CD4-positive, alpha-beta T cell treated with Interleukin-6 at 100 ng/mL for 8 hours (primary cell): ENCODE measurements at places on chromosomes 16 and 17.

GRCh38 chr16:11188801-11189740 is 66.9 kb downstream of the SOCS1 start:
- DNase-seq: no peak

GRCh38 chr17:78252111-78252634 is 20.7 kb downstream of the TMEM235 start:
- peak; percentile 92 for DNase-seq

- peak; percentile 82 for DNase-seq
These were observed 1.4 kb downstream of the PHF23 start for GRCh38 chr17:7237761-7238419.

DNA sequence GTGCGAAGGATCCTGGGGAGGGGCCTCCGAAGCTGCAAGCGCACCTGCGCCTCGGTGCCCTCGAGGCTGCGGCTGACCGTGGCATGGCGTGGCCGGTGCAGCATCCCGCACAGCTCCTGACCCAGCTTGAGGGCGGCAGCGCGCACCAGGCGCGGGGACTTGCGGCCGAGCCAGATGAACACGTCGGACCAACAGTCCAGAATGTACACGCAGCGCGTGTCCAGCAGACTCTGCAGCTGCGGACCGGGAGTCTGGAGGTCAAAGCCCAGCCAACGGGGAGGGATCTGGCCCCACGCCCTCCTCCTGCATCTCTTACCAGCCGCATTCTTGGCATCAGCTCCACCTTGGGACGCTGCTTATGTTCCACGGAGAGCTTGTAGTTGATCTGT is 10.9 kb downstream of the FLII start:
- no peak for DNase-seq

DNA sequence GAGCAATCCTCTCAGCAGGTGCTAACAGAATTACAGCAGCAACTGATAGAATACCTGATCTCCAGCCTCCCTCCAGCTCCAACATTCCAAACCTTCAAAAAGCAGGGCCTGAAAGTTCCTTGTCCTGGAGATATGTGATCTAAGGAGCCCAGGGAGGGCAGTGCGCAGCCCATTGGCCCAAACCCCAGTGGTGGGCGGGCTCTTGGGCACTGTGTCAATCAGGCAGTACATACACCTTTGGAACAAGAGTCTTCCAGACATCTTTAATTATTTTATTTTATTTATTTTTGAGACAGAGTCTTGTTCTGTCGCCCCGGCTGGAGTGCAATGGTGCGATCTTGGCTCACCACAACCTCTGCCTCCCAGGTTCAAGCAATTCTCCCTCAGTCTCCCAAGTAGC is 24.2 kb downstream of the SLC12A3 start:
- no peak for DNase-seq

- no peak for DNase-seq
These were observed 67.3 kb upstream of the PLCG2 start for GRCh38 chr16:81711657-81712319.

GRCh38 chr16:15960124-15960971 is 10.9 kb downstream of the ABCC1 start:
- no peak for DNase-seq

DNA sequence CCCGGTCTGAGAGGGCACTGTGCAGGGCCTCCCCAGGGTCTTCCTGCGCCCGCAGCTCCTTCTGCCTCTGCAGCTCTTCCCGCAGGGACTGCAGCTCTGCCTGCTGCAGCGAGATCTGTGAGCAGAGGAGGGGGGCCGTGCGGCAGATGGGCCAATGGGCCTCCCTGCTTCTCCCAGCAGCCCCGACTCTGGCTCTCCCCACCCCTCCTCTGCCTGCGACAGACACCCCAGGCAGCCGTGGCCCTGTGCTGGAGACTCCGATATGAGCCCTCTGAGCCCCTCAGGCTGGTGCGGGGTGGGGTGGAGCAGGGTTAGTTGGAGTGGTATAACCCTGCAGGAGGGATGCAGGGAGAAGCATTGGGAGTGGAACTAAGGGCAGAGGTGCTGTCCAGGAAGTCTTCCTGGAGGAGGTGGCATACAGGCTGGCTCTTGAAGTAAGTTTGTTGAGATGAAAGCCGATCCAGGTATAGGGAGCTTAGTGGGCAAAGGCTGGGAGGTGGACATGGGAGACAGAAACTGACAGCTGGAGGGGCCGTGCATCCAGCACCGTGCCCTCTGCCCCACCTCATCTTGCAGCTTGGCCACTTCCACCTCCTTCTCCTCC is 5.0 kb downstream of the THOC6 start:
- DNase-seq: no peak

GRCh38 chr17:82338858-82339633 is 5.5 kb upstream of the SECTM1 start:
- no peak for DNase-seq

GRCh38 chr16:72091217-72091616 is 2.2 kb downstream of the TXNL4B start:
- no peak for DNase-seq

GRCh38 chr17:67475161-67475937 is 98.3 kb downstream of the PITPNC1 start:
- peak; percentile 87 for DNase-seq

DNA sequence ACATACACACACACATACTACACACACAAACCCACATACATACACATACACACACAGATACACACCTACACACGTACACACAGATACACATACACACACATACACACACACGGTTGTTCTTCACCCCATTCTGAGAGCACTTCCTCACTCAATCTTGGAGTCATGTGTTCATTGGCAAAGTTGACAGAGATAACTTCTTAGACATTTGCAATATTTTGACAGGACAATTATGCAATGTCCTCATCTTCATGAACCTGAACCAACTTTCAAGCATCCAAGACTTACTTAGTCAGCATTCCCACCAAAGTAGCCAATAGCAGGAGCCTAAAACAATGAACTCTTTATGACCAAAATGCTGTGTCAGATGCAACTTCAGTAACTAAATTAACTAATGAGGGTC is 77.1 kb upstream of the DNAH17 start:
- DNase-seq: no peak

DNA sequence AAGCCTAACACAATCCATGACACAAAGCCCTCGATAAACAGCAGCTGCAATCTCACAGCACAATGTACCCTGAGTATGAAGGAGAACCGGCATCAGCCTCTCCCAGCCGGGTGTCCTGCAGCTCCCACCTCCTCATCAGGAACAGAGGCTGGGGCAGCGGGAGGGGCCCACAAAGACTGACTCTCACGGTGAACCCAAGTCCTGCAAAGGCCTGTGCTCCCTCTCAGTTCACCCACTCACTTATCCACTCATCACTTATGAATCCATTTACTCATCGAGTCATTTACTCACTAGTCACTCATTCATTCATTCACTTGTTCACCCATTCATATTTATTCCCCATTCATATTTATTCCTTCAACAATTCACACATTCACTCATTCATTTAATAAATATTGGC is 11.6 kb downstream of the ZNF423 start:
- no peak for DNase-seq

DNA sequence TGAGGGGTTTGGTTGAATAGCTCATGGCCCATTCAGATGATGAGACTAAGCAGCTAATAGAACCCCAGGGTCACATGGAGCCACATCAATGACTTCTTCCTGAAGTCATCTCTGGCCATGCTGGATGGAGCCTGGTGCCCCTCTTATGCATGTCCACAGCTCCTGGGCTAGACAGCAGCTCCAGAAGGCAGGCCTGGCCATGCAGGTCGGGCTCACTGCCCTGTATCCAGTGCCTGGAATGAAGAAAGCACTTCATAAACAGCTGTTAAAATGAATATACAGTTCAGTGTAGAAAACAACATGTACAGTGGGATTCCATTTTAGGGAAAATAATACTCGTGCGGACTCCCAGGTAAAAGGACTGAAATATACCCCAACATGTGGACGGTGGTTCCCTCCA is 73.9 kb downstream of the GNAO1 start:
- DNase-seq: no peak

- no peak for DNase-seq
These were observed 1057.1 kb downstream of the CDH8 start for GRCh38 chr16:60979119-60979518.

DNA sequence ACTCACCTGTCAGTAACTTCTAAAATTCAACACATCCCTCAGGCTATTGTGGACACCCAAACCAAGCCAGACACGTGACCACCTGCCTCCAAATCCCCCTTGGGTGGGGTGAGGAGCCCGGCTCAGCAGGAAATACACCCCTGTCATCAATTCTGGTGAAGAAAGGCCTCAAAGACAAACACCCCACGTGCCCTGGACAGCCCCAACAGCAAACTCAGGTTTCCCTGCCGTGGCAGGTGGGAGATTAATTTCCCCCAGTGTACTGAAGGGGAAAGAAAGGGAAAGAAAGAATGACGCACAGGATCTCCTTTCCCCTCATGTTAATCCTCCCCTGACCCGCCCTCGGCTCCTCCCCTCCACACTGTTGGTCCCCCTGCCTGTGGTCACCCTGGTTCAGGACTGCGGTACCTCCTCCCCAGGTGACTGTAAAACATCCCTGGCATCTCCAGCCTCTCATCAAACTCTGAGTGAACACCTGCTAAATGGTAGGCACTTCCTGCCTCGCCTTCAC is 98.3 kb downstream of the ZNF423 start:
- no peak for DNase-seq

DNA sequence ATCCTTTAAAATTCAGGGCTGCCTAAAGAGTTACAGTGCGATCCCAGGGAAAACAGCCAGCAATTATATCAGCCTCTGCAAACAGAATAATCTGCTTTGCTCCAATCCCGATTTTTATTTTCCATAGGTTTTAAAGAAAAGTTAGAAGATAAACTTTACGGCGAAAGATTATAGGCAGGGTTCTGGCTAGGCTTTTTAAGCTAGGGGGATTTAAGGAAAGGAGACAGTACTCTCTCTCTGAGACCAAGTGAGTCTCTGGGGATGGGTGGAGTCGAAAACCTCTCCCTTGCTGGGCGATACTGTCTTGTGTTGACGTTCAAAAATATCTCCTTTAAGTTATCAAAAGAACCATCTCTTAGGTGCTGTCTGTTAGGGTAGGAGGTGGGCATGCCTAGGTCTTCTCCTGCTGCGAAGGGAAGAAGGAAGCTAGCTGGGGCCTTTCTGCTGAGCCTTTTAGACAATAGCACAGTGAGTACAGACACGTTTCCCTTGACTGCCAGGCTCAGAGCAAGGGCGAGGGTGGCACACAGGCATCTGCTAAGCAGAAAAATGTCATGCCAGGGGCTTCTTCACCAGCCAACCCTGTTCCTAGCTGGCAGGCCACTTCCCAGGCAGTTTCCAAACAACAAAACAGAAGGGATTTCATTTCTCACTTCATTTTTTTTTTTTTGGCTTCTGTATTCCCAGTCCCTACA is 167.9 kb upstream of the MAF start:
- DNase-seq: no peak

GRCh38 chr16:67053767-67054334 is 24.9 kb downstream of the CBFB start:
- no peak for DNase-seq

DNA sequence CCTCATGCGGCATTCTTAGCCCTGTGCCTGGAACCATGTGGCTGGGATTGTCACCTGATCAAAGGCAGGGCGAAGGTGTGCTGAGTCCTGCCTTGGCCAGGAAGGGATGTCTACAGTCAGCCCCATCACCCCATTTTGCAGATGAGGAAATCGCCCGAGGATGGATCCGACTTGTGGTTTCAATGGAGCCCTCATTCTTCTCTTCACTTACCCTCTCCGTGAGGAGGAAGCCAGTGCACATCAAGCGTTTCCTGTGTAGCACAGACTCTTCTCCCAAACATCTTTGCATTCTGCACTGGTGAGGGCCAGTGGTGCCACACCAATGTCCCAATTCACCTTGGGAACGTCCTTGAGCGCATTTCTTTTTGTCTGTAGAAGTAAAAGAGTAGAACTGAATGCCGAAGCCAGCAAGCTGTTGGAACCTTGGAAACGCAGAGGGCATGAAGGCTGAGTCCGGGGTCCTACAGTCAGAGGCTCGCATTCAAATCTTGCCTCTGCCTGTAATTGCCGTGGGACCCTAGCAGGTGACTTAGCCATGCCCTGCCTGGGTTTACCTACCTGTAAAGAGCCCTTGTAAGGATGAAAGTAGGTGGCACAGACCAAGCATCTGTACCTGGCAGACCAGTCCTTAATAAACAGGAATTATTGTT is 85.4 kb downstream of the IRF8 start:
- no peak for DNase-seq

GRCh38 chr16:69194488-69194887 is 7.5 kb downstream of the SNTB2 start:
- no peak for DNase-seq

GRCh38 chr17:73420897-73421296 is 109.1 kb upstream of the CDC42EP4 start:
- no peak for DNase-seq

DNA sequence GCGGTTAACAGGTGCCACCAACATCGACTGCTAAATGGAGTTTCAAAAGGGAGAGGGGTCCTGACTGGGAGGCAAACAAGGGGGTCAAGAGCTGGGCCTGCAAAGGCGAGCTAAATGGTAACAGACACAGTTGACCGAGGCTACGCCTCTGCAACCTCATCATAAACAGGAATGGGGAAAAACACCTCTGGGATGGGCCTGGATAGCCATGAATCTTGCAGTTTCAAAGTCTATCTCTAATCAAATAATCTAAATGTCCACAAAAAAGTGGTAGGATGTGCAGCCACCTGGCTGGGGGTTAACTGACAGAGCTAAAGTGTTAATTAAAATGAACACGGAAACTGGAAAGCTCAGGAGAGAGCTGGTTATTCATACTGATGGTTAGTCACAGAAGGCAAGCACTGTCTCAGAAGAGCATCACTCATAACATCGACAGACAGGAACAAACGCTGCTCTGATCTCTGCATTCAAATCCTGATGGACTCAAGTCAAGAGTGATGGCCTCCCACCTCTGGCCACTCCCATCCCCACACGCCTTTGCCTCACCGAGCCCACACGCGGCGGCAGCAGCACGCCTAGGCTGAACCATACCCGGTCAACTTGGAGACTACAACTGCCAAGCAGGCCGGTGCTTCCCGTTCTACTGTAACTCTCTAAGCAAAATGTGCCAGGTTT is 56.3 kb downstream of the CREBBP start:
- DNase-seq: no peak

- DNase-seq: no peak
These were observed 61.5 kb downstream of the GNAO1 start for GRCh38 chr16:56252835-56253234.

DNA sequence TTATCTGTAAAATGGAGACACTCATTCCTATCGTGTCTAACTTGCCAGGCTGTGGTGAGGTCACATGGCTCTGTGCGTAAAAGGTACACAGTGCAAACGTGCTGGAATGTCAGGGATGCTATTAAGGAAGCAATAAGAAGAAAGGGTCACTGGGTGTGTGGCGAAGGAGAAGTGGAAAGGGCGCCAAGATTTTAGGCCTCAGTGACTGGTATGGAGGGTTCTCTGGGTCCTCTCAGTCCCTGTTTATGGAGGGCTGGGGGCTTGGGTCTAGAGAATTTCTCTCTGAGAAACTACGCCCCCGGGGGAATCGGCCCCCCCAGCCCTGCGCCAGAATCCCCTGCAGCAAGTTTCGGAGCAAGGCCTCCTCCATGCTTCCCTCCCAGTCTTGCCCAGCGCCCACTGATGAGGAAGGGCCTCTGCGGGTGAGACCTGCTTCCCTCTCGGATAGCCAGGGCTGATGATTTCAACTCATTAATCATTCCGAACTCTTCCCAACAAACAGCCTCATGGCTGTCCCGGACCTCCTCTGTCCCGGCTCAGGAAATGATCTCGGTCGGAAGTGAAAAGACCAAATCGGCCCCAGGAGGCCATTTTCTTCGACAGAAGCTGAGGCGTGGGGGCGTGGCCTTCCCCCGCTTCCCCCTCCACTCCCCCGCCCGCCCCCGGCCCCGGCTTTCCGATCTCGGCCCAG is 1.2 kb upstream of the HEXIM1 start:
- DNase-seq: peak; percentile 65

- DNase-seq: no peak
These were observed 4.2 kb downstream of the MSI2 start for GRCh38 chr17:57260325-57261083.

GRCh38 chr17:28394337-28395116 is 11.5 kb downstream of the SLC46A1 start:
- DNase-seq: no peak
